ENCODE measurements at places on chromosomes 16 and 17.

DNA sequence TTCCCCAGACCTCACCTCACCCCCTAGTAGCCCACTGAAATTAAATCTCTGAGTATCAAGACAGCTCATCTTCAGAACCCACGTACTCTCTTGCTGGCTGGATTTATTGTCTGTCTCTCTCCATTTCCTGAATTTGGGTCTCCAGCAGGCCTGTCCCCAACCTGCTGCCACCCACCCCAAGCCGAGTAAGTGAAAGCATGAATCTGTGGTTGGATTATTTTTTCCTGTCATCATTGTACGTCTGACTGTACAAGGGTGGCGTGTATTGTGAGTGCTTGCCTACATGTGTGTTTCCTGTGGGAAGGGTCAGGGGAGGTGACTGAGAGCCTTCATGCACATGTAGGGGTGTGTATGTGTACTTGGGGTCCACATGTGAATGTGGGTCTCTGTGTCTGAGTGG is 5.4 kb downstream of the TNP2 start:
- no peak for DNase-seq

DNA sequence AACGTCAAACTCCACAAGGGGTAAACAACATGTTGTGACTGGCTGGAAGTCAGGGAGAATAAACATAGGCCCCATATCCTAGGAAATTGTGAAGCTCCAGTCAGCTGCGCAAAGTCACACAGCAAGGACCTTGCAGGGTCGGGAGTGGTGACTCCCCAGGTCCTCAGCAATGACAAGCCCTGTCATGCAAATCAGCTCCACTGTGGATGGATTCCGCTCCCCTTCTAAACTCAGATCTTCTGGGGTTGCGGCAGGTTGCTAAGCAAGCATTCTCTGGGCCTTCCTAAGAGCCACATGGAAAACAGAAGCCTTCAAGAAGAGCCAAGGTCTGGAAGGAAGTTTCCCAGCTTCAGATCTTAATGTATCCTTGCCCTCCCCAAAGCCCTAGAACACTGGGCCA is 28.9 kb upstream of the MYO18A start:
- DNase-seq, result no peak

DNA sequence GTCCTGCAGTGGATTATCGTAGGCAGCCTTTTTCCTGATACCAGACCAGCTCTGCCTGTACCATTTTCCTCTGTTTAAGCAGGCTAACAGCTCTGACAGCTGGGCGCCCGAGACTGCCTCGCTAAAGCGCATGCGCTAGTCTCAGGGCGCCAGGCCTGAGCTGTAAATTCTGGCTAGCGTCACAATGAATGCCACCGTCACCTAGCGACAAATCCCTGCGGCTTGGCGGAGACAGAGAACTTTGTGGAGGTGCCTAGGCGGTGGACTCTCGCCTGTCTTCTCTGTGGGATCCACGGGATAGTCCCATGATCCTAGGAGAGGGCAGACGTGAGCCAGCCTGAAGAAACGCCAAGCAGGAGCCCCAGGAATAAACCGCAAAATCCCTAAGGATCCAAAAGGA is 573.9 kb downstream of the KCNJ18 start:
- no peak for DNase-seq

DNA sequence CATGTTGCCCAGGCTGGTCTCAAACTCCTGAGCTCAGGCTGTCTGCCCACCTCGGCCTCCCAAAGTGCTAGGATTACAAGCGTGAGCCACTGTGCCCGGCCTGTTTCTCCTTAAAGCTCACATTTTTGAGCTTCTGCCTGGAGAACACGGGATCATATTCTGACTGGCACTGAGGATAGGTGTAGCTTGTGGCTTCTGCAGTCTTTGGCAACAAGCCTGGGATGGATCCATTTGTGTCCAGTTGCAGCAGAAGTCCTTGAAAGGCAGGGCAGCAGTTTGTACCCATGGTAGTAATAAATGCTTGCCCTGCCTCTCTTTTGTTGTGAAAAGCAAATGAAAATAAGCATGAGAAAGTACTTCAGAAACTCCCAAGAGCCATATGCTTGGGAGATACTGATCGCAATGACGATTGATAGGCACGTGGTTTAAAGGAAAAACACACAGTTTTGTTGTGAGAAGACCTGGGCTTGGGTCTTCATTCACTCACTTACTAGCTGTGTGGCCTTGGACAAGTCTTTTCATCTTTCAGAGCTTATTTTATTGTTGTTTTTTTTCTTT is 3.1 kb upstream of the CORO7 start:
- DNase-seq, result no peak

DNA sequence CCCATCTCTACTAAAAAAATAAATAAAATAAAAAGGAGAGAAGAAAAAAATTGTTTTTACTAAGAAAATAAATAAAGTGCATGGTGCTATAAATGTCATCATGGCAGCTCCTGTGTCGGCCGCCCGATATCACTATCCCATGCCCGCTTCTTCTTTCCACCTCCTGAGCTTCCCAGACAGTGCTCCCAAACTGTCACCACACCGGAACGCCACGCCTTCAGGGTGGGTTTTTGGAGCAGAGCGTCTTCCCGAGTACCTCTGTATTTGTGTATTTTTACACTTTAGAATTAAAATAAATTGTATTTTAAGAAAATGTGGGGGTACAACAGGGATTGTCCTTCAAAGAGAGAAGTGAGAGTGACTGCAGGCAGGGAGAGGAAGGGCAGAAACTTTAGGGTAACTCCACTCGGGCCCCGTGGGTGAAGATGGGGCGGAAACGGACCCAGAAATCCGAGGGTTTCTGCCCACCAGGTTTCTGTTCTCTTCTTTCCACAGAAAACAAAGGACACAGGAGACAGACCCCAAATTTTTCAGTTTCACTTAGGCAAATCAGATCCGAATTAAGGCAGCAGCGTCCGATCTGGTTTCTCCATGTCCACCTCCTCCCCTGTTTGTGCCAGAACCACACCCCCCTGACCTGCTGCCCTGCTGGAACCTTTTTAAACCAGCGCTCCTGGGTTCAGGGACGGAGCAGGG is 3.6 kb upstream of the ITGAX start:
- DNase-seq, result no peak

DNA sequence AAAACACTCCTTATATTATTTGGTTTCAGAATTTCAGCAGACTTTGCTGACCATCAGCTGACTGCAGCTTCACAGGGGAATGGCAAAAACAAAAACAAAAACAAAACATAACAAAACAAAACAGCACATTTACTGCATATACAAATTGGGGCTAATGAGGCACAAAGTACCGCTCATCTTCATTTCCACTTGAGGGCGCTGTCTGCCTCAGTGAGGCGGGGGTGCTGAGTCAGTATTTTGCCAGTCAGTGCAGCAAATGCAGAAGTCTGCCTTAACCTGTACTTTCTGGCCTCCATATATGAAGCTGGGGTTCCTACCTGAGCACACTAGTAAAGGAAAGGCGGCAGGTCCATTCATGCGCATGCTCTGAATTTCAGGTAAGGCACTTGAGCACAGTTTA is 13.5 kb upstream of the DYNLRB2 start:
- no peak for DNase-seq

GRCh38 chr17:1616101-1616500 is 12.5 kb downstream of the SLC43A2 start:
- no peak for DNase-seq

- no peak for DNase-seq
Observed at GRCh38 chr17:77366558-77367245, 225.9 kb downstream of the SEC14L1 start.

- no peak for DNase-seq
Observed at GRCh38 chr17:57588086-57588485, 157.0 kb downstream of the CCDC182 start.

DNA sequence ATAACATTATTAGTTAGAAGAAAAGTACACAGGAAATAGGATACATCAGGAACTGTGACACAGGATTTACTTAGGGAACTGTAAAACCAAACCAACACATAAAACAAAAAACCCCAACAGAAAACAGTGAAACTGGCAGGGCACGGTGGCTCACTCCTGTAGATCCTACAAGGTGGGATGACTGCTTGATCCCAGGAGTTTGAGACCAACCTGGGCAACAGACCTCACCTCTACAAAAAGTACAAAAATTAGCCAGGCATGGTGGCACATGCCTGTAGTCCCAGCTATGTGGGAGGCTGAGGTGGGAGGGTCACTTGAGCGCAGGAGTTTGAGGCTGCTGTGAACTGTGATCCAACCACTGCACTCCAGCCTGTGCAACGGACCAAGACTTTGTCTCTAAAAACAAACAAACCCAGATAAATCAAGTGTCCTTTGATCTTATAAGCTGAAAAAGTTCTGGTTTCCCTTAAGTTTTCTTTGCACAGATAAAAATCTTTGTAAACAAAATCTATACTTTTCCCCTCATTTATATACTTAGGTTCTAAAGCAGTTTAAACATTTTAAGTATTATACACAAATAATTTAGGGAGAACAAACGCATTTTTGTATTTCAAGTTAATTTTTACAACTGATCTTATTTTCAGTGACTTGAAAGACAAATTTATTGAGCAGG is 111.5 kb upstream of the TOB1 start:
- no peak for DNase-seq

DNA sequence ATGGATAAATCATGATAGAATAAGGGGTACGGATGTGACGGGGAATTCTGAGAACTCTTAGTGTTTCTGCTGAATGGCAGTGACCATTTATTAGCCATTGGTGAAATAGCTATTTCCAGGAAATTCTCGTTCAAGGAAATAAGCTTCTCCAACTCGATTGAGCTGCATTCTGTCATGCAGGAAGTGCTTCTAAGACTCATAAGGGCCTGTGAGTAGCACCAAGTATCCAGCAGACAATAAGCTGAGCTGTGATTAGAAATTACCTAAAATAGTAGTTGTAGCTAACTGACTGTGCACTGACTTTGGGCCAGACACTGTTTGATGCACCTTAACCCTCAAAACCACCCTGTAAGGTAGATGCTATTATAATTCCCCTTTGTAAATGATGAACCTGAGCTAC is 107.8 kb upstream of the IRX5 start:
- no peak for DNase-seq

DNA sequence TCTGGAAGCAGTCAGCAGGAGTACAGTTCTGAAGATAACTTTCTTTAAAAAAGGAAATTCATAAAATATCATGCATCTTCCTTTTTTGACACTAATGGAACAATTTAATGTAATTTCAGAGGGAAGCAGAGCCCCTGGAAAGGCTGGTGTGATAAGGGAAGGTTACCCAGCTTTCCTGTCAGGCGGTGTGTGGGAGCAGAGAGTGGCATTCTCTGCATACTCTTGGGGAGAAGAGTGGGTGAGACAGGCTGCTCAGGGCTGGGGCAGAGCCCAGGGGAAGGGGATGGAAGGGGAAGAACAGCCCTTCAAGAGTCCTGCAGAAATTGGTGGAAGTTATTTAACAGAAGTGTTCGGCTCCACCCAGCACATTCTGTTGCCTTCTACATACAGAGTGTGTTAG is 84.7 kb downstream of the PRKCB start:
- DNase-seq, result no peak

DNA sequence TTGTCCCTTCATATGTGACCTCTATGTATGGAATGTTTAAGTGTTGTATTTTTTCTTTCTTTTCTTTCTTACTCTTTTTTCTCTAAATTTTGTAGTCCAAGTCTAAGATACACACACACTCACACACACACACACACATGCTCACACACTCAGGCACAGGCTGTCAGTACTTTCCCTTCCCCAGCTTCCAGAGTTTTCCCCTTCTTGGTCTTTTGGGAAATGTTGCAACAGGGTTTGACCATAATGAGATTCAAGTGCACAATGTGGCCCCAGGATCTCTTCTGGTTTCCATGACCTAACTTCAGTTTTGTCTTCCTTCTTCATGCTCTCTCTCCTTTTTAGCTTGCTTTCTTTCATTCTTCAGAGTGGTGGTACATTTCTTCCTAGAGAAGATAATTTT is 289.8 kb upstream of the FOXF1 start:
- DNase-seq, result no peak

DNA sequence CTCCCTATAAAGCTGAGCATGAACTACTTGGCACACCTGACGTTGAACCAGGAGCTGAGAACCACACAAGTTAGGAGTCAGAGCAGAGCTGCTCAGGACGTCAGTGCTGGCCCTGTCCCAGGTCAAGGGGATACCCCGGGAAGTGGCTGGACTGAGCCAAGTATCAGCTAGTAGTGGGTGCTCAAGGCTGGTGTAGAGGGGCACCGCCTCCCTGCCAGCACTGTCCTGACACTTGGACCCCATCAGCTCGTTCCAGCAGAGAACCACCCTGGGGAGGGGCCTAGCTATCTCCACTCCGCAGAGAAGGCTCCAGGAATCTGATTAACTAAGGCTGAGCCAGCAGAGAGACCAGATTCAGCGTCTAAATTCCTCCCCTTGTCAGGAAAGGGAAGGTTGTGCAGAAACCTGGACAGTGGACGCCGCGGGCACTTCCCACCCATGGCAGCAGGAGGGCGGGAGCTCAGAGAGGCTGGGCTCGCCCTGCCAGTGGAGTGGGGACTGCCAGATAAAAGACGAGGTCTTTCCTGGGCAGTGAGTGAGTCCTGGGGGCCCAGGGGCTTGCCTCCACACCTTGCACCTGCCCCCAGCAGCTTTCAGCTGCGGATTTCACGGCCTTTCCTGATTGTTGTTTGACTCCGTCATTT is 21.0 kb downstream of the C16orf90 start:
- no peak for DNase-seq

DNA sequence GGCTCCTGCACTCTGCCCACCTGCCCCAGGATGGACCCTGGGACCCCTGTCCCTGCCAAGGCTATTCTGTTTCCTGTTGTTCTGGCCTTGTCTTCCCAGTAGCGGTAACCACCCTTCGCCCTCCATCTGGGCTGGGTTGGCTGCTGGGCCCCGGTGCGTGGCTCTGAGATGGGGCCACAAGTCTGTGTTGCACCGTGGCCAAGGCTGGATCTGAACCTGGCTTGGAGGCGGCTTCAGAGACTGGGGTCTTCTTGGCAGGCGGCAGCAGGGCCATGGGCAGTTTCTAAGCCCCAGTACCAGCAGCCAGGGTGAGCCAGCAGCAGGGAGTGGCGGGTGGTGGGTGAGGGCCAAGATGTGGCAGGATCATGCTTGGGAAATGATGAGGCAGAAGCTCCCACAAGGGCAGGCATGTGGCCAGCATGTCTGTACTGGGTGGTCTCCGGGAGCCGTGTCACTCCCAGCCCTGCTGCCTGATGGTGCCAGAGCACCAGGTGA is 12.6 kb downstream of the MAP2K3 start:
- DNase-seq, result no peak

DNA sequence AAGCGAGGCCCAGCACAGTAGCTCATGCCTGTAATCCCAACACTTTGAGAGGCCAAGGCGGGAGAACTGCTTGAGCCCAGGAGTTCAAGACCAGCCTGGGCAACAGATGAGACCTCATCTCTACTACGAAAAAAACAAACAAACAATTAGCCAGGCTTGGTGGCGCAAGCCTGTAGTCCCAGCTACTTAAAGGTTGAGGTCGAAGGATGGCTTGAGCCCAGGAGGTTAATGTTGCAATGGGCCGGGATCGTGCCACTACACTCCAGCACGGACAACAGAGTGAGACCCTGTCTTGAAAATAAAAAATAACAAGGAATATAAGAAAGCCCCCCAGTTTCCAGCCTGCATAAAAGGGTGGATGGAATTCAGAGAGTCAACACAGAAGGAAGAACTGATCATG is 40.3 kb downstream of the ARHGAP17 start:
- no peak for DNase-seq
